Neural crest cell (in vitro differentiated cells): ENCODE measurements at places on chromosomes 13 and 19.

GRCh38 chr13:76764429-76764828 lies 121.8 kb downstream of the KCTD12 start:
- DNase-seq, result no peak

DNA sequence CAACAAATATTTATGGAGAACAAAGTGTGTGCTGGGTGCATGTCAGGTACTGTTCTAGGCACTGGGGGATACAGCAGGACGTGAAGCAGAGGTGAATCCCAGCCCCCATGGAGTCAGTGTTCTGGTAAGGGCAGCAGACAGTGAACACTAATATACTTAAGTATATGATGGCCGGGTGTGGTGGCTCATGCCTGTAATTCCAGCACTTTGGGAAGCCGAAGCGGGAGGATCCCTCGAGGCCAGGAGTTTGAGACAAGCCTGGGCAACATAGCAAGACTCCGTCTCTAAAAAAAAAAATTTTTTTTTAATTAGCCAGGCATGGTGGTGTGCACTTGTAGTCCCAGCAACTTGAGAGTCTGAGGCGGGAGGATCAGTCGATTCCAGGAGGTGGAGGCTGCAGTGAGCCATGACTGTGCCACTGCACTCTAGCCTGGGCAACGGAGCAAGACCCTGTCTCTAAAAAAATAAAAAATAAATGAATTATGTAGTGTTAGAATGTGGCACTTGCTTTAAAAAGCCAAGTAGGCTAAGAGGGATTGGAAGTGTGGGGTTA lies 22.6 kb downstream of the CHST8 start:
- DNase-seq, result no peak

DNA sequence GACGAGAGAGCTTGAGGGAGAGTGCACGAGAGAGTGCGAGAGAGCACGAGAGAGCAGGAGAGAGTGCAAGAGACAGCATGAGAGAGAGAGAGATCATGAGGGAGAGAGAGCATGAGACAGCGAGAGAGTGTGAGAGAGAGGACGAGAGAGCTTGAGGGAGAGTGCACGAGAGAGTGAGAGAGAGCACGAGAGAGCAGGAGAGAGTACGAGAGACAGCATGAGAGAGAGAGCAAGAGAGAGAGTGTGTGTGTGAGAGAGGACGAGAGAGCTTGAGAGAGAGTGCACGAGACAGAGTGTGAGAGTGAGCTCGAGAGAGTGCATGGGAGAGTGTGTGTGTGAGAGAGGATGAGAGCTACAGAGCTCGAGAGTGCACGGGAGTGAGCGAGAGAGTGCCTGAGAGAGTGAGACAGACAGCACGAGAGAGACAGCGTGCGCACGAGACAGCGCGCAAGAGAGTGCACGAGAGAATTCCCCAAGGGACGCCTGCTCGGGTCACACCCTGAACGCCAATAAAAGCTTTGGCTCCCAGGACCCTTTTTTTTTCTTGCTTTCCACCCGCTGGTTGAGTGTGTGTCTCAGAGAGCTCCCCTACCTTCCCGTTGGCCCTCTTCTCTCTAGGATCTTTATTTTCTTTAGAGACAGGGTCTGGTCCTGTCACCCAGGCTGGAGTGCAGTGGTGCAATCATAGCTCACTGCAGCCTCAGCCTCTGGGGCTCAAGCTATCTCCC lies 3.7 kb downstream of the CD70 start:
- DNase-seq, result no peak

GRCh38 chr13:61778531-61778930 lies 362.9 kb upstream of the PCDH20 start:
- DNase-seq, result no peak

DNA sequence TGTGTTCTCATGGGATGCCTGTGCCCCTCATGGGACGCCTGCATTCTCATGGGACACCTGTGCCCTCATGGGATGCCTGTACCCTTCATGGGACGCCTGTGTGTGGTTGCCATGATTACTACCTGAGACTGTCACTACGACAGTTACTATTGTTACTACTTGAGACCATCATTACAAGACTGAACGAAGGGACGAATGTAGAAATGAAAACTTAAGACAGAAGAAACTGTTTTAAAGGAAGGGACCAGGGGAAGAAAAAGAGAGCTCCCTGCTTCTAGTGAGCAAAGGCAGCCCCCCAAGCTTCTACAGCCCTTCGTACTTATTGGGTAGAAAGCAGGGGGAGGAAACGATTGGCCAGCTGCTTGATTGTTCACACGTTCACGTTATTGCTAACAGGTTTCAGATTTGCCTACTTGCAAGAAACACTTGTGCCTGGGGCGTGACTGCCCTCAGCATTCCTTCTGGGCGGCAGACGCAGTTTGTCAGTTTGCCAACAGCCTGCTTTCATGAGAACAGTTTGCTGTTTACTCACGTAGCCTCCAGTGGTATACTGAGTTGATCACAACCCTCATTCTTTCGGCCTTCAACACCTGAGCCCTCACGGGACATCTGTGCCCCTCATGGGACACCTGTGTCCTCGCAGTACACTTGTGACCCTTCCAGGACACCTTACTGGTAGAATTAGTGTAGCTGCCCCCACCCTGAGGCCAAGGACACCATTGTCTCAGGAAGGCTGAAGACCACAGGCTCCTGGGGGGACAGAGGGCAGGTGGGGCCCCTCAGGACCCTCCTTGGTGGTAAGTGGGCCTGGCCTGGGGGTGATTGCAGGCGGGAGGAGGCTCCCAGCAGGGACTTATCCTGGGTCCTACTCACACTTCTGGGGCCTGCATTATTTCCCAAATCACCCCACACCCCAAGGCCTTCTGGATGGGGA lies 2.5 kb upstream of the S1PR4 start:
- no peak for DNase-seq

GRCh38 chr19:30812099-30812678 lies 440.0 kb downstream of the ZNF536 start:
- no peak for DNase-seq

- no peak for DNase-seq
These were observed 307.3 kb upstream of the TSHZ3 start for GRCh38 chr19:31656507-31656906.
